ENCODE measurements at places on chromosomes 7 and 10.
A peak's percentile ranks its signal among the peaks of the same experiment; 100 is the strongest.

GRCh38 chr7:153408360-153409335, 643.5 kb upstream of the DPP6 start:
- DNase-seq: no peak

- DNase-seq: no peak
Measured at GRCh38 chr10:89398003-89398749, 5.8 kb downstream of the IFIT1 start.

- peak; percentile 46 for DNase-seq
Measured at GRCh38 chr10:110681023-110681681, 37.0 kb downstream of the RBM20 start.

GRCh38 chr7:43880596-43880995, 11.3 kb upstream of the MRPS24 start:
- DNase-seq: no peak

DNA sequence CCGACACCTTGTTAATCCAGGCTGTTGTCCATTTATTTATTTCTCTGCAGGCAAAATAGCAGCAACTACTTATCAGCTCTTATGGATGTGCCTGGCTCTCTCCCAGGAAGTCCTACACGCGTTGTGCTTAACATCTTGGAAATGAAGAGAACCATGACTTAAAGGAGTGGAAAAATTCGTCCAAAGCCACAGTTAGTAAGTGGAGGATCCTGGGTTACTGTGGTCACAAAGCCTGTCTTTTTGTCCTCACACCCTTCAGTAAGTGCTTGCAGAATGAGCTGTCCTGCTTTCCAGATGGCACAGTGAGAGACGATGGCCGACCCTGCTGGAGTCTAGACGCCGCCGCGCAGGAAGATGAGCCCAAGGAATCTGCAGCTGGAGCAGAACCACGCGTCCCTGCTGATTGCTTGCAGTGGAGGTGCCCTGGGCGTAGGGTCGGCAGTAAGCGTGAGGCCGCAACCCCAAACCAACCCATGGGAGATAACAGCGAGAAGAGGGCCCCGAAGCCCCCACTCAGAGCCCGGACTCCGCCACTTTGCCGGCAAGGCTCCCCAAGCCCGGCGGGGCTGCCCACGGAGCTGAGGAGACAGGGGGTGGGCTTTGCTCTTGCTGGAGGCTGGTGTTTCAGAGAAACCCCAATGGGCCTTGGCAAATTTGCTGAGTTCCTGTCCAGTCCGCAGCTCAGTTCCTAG, 178.6 kb downstream of the CXCL12 start:
- DNase-seq: no peak

DNA sequence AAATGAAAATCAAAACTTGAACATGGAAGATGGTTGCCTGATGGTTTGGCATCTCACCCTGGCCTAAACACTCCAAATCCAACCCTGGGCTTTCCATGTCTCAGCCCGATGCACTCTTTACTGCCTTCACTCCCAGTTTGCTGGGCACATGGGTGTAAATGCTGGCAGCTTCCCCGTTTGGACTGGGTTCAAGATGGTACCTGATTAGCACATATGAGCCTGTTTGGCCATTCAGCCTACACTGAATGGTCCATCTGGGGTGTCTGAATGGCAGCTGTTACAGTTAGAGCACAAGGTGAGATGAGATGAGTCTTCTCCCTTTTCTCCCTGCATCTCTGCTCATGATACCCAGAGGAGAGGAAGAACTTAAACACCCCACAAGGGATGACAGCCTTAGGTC, 37.1 kb downstream of the ATXN7L1 start:
- no peak for DNase-seq

- DNase-seq: peak; percentile 80
Measured at GRCh38 chr10:43648398-43649184, at the start of gene ZNF32. ZNF32 (minus strand) TSS chr10:43648881; CDS start chr10:43646133, 2,748 bp downstream.

GRCh38 chr10:106982268-106982667, 182.2 kb downstream of the SORCS1 start:
- no peak for DNase-seq

DNA sequence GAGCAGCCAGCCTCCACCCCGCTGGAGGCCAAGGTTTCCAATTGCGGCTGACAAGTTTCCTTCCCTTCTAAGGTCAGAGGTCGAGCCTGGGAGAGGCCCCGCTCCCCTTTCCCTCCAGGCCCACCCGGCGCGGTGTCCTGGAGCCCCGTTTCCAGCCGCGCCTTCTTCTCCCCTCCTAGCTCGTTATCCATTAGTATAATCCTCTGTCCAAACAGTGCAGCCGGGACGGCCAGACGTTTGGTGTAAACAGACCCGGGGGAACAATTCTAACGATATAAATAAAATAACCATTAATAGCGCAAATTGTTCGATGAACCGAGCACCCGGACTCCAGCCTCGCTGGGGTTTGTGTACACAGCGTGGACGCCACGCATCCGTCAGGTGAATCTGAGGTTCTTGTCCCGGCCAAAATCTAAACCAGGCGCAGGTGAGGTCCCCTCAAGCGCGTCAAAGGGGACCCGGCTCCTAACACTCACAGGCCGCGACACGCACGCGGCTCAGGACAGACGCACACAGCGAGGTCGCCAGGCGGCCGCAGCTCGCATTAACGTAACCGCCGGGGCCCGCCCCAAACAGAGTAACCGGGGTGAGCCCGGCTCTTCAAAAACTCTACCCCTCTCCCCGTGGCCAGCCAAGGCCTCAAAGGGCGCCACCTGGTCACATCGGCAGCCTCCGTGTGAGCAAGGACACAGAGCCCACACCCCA, 10.8 kb upstream of the NKX2-3 start:
- DNase-seq: no peak

- no peak for DNase-seq
Measured at GRCh38 chr10:31782701-31783100, 145.9 kb downstream of the ARHGAP12 start.

GRCh38 chr7:114175125-114175524, 239.5 kb upstream of the FOXP2 start:
- no peak for DNase-seq

DNA sequence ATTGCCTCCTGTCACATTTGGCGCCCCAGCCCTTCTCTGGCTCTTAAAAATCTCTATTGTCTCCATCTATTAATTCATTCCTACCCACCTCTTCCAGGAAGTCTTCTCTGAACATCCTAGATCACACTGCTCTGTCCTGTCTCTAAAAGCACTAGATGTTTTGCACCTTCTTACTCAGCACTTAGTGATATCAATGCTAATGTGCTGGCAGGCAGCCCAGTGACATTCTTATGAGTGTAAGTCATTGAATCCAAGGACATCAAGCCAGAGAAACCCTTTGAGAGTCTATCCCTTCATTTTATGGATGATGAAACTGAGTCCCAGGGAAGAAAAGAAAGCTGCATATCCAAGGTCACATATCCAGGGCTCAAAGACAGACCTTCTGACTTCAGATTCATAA, 48.3 kb upstream of the PAX2 start:
- DNase-seq: peak; percentile 43

GRCh38 chr10:119189811-119190282, 11.2 kb upstream of the PRDX3 start:
- no peak for DNase-seq
